ENCODE measurements at places on chromosomes 7 and 10.

DNA sequence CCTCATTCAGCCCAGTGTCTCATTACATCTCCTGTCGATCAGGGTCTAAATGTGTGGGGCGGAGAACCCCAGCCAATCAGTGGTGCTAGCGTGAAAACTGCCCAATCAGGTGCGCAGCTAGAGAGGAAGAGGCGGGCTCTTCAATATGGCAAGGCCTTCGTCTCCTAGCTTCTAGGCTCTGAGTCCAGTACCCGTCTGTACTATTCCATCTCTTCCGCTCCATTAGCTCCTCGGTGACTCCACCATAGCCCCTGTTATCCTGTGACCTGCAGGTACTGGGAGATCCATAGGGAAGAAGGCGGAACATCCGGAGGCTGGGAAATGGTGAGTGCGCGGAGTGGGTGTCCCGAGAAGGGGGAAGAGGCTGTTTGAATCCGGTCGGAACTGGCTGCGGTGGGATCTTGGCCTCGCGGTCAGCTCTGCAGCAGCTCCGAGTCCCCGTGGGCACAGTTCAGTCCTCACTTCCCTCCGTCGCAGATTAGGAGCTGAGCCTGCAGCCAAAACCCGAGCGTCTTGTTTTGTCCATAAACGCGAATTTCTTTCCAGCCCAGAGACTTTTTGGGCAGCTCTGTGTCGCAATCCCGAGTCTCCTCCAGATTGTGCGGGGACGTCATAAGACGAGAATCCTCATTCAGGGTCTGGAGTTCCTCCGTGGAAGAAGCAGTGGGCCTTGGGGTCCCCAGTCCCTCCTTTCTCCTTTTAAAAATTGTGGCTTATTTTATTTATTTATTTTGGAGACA is at the start of gene ZNF727:
TSS of gene ZNF727 (plus strand) at position 134 of the 740 bp plus-strand sequence. CDS start at position 322, 188 bp downstream.
- DNase-seq = no peak

DNA sequence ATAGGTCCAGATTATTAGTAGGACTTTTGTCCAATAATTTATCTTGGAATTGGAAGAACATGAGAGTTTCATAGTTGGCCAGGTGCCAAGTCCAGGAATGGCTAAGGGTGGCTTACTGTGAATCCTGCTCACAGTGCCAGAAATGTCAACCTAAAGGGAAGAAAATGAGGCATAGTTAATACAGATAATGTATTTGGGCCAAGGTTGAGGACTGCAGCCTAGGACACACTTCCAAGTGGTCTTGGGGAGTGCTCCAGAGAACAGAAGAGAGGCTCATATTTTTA is 78.2 kb downstream of the MAPK8 start:
- DNase-seq = no peak

- DNase-seq = no peak
Observed at GRCh38 chr7:69882269-69882668, 284.0 kb downstream of the AUTS2 start.

DNA sequence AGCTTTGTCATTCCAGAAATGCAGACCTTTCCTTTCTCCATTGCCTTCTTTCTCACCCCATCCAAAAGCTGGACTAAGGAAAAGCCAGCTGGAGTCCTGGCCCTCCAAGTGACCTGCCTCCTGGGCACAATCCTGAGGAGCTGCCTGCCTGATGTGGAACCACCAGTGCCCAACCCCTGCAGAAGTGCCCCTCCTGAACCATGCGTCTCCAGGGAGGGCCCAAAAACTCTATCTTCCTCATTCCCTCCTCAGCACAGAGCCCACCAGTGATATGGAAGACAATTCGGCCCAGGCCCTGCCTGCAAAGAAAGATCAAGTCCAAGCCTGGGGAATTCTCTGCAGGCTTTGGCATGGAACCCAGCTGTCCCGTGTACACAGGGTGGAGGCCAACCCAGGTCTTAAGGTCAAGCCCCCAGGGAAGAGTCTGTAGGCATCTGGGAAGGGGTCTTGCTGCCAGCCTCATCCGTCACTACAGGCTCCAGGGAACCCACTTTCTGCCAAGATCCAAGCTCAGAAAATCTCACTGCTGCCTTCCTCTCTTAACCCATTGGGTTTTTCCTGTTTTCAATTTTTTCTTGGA is 3.5 kb upstream of the GRID1 start:
- DNase-seq = no peak

DNA sequence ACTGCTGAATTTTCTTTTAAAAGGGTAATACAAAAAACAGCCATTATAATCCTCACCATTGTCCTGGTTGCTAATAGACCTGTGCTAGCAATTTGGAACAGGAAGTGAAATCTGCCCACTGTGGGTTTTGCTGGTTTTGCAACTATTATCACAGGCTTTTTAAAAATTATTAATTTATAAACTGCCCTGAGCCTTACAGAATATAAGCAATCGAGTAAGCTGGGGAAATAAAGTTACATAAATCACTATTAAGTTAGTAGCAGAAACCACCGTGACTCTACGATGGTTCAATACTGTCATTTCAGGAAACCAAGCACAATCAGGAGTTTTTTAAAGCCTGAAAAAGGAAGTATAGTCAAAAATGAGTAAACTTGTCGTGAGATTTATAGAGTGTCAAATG is 62.3 kb downstream of the TMEM26 start:
- DNase-seq = no peak

DNA sequence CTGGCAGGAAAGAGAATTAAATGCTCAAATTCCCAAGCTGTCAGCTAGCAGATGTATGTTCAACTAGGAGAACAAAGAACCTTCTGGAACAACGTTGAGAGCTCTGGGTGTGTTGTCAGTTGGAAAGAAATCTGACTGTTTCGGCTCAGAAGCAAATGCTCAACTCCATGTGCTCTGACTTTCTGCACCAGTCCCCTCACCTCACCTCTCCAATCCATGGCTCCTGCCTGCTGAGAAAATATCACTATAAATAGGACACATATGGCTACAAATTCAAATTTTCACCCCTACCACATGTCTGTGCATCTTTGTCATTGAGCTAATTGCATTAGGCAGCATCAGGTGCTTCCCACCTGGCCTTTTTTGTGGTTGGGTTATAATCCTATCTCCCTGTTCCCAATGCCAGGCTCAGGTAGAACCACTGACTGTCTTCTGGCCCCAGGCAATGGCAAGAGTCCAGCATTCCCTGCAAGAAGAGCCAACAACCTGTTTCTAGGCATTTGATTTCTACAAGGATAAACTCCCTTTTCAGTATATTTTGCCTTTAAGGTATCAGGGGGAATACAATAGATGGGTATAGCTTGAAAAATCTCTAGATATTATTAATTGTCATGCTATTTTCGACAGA is 142.6 kb upstream of the LSM8 start:
- DNase-seq = no peak

GRCh38 chr7:151138153-151138851 is 29.2 kb downstream of the GBX1 start:
- DNase-seq = no peak

- no peak for DNase-seq
Observed at GRCh38 chr10:76177936-76178335, 746.5 kb downstream of the LRMDA start.

GRCh38 chr7:47572939-47573757 is 8.8 kb downstream of the TNS3 start:
- DNase-seq = no peak

DNA sequence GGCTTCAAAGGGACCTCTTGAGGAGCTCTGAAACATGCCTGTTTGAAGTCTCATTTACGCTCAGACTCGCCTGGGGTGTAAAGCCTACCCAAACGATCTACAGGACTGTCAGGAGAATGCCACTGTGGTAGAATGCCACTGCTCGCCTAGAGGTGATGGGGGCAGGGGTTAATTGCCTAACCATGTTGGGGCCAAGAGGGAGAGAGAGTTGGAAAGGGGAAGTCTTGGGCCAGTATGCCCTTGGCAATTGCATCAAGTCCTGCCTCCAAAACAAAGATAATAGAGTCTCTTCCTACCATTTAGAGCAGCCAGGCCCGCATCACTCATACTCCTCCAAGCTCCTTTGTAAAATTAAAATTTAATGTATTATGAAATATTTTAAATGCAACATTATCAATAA is 25.2 kb downstream of the CDK1 start:
- no peak for DNase-seq

GRCh38 chr10:111023060-111023459 is 53.8 kb upstream of the ADRA2A start:
- DNase-seq = no peak

- DNase-seq = no peak
Observed at GRCh38 chr7:118473271-118473670, 248.8 kb downstream of the ANKRD7 start.

DNA sequence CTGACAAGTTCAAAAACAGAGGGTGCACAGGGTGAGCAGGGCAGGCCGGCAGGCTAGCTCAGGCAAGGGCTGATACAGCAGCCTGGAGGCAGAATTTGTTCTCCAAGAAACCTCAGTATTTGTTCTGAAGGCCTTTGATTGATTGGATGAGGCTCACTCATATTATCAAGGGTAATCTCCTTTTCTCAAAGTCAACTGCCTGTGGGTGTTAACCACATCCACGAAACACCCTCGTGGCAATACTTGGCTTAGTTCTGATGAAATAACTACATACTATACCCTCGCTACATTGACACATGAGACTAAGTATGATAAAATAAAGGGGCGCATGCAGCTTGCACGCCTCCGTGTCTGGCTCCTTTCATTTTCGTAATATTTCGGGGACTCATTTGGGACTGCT is 4.4 kb upstream of the PPP2R2D start:
- no peak for DNase-seq

GRCh38 chr7:50151001-50151400 is 58.0 kb upstream of the ZPBP start:
- no peak for DNase-seq

GRCh38 chr7:16051561-16052255 is 365.2 kb upstream of the MEOX2 start:
- no peak for DNase-seq

DNA sequence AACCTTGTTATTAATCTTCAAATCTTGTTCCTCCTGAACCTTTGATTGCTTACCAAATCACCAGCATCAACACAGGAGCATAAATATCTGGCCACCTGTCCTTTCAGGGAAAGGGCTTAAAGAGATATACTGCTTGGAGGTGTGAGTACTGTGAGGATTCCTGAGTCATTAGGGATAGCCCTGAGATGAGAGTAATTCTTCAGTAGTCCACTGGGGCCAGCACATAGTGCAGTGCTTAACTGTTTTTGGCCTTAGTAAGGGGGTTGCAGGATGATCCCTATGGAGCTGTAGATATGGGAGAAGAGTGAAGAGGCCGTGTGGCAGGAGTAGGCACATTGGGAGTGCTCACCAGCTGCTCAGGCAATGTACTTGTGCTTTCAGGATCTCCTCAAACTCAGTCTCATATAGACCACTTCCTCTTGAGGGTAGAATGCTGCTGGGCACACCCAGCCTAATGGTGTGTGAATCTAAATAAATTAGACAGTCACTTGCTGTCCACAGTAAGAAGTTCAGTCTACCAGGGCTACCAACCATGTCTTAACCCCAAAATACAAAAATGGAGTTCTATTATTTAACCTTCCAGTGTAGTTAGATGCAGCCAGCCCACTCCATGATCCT is 26.5 kb upstream of the GPR141 start:
- no peak for DNase-seq

- no peak for DNase-seq
Observed at GRCh38 chr10:71712572-71713134, 6.9 kb downstream of the C10orf105 start.

DNA sequence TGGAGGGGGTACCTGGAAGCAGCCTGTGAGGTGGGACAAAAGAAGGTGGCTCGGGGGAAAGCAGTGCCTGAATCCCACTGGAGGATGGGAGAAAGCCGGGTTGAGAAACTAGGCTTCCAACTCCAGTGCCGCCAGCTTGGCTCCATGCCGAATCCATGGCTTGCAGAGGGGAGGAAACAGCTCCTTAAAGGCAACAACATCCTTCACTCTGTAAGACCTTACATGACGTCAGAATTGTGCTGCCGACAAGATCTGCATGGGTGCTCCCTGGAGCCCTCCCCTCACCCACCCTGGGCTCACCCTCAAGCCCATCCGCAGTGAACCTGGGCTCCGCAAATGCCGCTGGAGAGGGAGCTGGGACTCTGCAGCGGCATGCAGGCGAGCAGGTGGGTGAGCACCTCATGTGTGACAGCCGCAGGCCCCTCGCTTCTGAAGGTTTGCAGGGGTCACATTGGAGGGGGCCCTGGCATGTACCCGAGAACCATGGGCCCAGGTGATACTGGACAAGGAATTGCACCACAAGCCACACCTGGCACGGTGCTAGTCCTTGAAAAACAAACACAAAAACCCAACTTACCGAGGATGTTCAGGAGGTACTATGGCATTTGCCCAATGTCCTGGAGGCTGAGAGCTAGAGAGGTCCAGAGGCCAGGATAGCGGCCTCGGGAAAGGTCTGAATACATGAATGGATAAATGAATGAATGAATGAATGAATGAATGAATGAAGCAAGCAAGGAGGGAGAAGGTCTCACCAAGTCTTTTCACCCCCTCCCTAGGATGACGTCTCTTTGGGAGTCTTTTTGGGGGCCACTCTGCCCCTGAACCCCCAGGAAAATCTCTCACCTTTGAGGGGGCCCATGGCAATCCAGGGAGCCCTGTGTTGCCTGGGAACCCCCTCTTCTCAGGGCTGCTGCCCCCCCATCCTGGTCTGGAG is 238.6 kb upstream of the SHH start:
- DNase-seq = no peak

GRCh38 chr10:123392182-123392963 is 238.2 kb downstream of the BUB3 start:
- no peak for DNase-seq

DNA sequence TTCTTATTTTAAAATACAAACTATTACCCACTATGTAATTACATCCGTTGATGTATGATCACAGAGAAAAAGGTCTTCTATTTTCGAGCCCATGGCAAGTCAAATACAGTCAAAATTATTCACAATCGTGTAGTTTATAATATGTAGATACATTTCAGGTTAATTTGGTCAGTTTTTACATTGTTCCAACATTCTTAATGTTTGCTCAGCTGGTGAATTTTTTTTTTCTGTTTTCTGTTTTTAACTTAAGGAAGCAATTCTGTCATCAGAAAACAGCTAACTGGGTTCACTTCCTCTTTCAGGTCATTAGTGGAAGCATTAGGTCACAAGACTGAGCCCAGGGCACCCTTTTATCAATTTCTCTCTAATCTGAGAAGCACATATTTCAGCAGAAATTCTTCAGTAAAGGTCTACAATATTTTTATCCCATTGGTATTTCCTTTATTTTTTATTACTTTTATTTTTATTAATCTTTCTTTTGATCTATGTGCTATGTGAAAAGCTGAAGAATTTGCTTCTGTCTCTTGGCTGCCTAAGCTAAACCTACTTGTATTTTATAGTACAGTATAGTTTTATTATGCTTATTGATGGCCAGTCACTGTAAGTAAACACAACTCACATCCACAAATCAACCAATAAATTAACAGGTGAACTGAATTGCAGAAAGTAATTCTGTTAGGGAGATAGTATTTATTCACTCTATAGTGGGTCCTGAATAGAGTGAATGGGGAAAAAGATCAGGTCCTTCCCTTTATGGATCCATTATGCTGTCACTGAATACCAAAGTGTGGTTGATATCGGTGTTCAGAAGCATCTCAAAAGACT is 84.6 kb downstream of the ICA1 start:
- DNase-seq = no peak

DNA sequence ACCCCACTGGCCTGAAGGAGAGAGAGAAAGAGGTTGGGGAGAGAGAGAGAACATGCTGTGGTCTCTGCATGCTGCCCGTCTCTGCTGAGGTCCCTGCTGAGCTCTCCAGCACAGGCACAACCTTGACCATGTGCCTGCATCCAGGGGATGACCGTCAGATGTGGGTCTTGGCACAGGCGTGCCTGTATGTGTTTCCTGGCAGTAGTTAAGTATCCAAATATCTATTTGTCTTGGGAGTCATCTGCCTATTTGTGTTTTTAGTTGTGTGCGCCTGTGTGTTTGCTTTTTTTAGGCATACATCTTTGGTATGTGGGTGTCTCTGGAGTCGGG is 1.9 kb upstream of the UNC5B start:
- no peak for DNase-seq

GRCh38 chr10:114943000-114943399 is 5.0 kb downstream of the TRUB1 start:
- no peak for DNase-seq
